MV-4-11 (cell line): ENCODE measurements at places on chromosomes 16 and 17.

- DNase-seq: peak; percentile 18
Observed at GRCh38 chr17:37672548-37673078, 29.4 kb upstream of the DDX52 start.

GRCh38 chr17:4785311-4786105 lies 656 bp downstream of the VMO1 start:
- DNase-seq: no peak

DNA sequence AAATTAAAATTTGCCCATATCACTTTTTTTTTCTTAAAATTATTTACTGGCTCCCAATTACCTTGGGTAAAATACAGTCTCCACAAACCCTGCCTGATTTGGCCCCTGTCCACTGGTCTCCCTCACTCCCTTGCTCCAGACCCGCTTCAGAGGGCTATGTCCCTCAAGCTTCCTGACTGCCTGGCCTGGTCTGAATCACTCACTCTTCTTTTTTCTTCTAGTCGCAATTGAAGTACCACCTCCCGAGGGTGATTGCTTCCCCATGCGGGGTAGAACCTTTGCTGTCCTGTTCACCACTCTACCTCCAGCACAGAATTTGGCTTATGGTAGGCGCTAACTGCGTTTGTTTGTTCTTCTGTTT lies 598 bp upstream of the PGAP3 start:
- DNase-seq: no peak

DNA sequence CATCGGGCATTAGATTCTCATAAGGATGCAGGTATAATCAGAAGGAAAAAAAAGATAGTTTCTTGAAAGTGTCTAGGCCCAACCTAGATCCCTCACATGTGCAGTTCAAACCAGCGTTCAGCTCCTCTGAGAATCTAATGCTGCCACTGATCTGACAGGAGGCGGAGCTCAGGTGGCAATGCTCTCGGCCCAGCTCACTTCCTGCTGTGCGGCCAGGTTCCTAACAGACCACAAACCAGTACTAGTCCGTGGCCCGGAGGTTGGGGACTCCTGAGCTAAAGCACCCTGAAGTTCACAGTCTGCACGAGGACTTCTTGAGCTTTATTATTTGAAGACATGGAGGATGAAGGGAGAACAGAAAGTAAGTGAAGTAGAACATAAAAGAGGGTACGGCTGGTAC lies 16.8 kb downstream of the SMCR8 start:
- DNase-seq: no peak

- DNase-seq: no peak
Observed at GRCh38 chr17:7043182-7043496, 753 bp downstream of the SLC16A11 start.

DNA sequence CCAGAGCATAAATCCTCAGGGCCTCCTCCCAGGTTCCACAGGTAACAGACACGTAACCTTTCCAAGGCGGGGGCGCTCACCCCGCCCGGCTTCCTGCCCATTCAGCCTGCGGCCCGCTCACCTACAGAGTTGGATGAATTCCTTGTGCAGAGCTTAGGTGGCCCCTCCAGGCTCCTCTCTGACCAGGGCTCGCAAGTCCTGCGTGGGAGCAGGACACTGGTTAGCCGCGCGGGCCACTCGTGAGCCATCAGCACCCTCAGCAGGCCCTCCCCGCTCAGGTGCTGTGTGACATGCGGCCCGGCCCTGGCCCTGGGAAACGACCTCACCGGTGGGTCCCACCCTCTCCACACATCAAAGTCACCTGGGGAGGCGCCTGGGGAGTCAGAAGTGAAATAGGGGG lies 528 bp downstream of the TERB1 start:
- no peak for DNase-seq

DNA sequence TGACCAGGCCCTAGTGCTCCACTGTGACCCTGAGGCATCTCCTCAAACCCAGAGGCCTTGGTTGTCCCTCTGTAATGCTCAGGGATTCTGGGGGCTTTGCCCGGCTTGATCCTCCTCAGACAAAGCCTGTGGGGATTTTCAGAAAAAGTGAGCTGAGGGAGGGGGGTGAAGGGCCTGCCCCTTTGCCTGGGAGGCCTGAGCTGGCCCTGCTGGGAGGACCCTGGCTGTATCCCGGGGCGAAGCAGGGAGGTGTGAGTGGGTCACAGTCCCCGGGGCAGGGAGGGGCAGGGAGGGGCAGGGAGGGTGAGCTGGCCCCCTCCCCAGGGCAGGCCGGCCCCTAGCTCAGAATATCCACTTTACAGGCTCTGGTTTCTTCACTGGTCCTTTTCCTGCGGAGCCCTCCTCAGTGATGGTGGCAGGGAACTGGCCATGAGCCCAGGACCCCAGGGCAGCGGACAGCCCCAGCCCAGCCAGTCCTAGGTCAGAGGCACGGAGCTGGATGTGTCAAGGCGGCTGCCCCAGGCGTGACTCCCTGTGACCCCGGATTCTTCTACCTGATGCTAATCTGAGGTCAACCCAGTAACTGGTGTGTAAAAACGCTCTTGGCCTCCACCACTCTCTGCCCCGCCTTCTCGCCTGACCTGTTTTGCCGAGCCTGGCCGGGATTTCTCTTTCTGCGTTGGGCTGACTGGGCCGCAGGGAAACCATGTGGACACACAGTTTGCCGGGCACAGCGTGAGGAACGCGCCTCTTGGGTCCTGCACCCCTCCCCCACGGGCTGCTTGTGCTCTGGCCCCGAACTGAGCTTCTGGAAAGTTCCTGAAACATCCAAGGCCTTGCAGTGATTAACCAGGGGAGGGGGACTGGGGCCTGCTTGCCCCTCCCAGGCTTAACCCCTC lies 5.8 kb upstream of the FASN start:
- DNase-seq: no peak

DNA sequence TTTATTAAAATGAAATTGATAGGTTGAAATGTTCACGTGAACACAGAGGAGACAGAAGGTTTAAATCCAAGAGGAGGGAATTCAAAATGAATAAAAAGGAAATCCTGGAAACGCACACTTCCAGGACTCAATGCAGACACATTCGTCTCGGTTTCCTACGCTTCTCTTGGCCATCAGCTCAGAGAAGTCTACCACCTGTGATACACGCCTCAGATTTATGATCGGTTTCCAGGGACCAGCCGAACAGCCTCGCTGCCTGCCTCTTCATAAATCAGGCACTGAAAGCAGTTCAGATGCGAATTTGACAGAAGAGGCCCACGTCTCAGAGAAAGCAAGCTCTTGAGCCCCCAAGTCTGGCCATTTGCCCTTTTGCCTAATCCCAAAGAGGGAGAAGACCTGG lies 125.5 kb upstream of the IRX3 start:
- DNase-seq: no peak

DNA sequence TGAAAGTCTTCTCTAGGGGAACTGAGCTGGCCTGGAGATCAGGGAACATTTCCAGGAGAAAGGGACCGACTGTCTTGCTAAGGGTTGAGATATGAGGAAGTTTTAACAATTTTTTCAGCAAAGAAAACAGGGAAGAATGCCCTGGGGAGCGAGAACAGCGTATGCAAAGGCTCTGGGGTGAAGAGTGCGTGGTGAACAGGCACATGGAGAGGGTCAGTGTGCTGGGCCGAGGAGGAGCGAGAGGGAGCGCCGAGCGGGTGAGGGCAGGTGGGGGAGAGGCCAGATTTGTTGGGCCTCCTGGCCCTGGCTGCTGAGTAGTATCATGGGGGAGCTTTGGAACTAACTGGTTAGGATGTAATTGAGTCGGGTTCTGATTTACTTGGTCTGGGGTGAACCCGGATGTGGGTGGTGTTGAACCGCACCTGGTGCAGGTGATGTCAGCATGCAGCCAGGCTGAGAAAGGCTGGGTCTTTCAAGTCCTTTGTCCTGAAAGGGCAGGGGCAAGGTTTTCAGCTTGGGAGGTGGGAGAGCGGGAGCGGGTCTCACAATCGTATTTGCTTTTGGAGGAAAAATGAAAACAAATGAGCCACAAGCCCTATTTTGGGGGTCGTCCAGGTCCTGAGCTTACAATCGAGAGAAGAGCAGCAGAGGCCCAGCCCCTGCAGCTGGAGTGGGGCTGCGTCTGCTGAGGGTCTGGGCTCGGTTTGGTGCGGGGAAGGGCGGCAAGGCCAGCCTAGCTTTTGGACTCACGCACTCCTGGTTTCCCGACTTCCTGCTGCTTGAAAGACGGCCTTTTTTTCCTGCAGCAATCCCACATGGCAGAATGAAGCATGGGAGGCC lies 11.1 kb upstream of the WFDC1 start:
- DNase-seq: no peak

DNA sequence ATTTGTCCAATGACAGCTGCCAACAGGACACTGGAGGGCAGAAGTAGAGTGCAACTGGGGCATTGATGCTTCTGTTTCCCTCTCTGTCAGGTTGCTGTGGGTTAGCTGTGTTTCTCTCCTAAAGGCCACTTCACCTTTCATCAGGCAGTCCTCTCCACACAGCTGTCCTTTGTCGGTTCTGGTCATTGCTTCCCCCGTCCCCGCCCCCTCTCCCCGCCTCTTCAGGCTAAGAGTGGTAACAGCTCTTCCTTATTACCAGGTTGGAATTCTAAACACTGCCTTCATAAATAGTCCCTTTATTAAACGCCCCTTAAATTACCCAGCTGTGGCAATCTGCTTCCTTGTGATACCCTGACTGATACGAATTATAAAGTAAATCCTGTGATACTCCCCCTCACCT lies 31.8 kb upstream of the NSRP1 start:
- DNase-seq: no peak

DNA sequence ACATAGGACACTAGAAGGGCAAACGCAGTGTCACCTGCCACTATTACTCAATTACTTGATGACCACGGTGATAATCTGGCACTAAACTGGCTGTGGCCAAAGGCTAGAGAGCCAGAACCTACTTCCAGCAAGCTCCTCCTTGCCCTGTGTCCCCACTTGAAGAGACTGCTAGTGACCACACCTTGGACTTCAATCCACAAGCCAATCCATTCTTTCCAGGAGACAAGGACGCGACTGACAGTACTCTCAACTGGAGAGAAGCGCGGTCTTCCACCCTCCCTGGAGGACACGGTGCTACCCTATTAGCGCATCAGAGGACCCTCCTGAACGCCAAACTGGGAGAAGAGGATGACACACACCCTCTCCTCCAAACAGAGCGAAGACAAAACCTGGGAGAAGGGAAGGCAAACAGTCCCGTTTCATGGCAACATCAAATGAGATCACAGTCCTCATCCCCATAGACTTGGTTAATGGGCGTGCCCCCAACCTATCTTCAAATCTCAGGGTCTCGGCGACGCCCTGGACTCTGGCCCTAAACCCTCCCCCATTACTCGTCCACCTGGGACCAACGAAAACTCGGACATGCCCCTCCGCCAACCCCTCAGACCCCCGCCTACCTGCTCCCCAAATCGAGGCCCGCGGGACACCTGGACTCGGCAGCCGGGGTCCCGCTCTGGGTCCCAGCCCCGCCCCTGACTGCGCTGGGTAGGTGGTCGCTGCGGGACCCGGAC lies 508 bp downstream of the FLCN start:
- DNase-seq: no peak

- no peak for DNase-seq
Observed at GRCh38 chr17:45001310-45001709, 33.2 kb upstream of the C1QL1 start.

DNA sequence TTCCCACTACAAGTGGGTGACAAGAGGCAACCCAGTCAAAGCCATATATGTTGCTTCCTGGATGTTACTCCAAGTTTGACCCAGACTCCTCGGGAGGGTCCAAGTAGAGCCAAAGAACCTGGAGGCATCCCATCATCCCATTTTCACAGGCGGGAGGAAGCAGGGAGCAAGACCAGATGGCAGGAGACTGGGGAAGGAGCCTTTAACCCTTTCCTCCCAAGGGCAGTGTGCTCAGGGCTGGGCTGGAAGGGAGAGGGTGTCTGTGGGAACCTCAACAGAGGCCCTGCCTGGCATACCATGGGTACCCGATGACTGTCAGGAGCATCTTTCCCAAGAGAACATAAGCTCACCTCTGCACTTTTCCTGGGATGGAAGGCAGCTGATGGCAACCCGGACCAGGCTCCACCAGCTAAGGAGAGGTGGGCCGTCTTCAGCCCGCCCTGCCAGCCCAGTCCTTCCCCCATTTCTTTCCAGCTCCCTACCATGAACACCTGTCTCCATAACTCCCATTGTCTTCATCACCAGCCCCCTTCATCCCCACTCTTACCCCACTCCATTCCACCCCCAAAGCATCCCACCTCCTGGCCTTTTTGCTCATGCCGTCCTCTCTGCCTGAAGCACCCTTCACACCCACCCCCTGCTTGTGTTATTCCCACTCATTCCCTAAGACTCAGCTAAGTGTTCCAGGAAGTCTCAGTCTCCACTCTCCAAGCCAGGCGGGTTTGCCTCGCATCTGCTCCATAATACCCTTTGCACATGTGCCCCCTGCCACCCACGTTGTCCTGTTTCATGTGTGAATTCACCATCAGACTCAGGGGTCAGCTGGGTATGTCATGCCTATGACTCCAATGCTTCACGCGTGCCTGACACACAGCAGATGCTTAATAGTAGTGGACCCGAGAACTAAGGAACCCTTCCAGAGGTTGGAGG lies 5.9 kb upstream of the SLC16A5 start:
- no peak for DNase-seq

GRCh38 chr17:7830616-7831015 lies 3.4 kb upstream of the KDM6B start:
- no peak for DNase-seq

GRCh38 chr16:89080196-89080853 lies 13.3 kb upstream of the ACSF3 start:
- no peak for DNase-seq

- DNase-seq: no peak
Observed at GRCh38 chr17:79420318-79421243, 190.3 kb downstream of the RBFOX3 start.

- DNase-seq: no peak
Observed at GRCh38 chr16:89149386-89149785, 22.2 kb upstream of the CDH15 start.

DNA sequence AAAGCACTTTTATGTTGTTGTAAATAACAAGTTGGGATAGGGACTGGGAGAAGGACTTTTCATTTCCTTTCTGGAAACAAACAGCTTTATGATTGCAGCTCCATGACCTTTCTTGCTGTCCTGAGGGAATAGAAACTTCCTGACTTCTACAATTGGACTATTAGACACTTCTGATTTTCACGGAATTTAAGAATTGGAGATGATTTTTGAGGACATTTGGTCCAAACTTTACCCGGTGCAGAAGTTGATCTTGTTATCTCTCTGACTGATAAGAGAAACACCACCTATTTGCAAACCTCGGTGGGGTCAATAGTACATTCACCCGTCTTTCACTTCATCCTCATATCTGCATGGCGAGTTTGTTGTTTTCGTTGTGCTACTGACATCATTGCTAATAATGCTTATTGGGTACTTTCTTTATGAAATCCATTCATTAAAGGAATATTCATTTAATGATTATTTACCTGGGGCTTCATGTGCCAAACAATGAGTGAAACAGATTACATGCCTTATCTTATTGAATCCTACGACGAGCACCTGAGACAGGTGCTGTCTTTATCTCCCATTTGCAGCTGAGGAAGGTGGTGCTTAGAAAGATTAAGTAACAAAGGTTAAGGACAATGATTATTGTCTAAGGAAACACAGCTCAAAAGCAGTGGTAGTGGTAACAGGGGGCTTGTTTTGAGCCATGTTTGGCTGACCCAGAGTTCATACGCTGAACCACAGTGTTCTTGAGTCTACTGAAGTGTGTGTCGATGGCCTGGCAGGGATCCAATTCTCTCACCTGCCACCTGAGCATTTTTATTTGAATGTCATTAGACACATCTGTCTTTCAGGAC lies 176.9 kb upstream of the FAM20A start:
- DNase-seq: no peak
